ENCODE measurements at places on chromosomes 12 and 14.

- peak; percentile 95 for DNase-seq
Observed at GRCh38 chr14:77707724-77708408, at the start of the genes ALKBH1 and SLIRP. Gene ALKBH1, minus strand, starts transcription at chr14:77708023. Its CDS starts 19 bp downstream, at chr14:77708004. Gene SLIRP, plus strand, starts transcription at chr14:77708103. Its CDS starts 9 bp downstream, at chr14:77708112.

DNA sequence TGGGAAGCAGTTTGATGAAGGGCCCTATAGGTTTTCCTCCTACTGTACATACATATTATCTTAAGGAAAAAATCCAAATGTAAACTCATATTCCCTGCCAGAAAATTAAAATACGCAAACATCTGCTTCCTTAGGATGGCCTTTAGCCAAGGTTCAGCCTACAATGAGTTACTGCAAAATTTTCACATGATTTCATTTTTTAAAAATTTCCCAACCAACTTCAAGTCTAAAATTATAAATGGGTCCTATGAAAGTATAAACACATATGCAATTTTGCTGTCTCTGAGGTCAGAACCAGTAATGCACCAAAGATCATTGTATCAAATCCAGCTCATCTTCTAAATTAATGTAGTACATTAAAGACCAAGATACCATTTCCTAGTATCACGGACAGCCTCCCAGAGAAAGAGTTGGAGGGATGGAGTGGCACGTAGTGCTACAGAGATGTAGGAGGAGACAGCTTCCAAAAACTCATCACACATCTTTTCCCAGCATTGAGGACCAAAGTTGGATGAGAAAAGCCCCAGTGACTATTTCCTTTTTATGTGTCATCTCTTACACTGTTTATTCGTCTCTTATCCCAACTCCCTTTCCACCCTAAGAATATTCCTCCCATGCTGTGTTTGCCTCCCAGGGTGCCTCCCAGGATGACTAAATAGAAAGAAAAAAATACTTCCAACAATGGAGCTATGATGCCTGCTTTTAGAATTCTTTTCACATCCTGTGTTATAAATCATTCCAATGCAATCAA, 92.3 kb upstream of the SLCO1C1 start:
- DNase-seq, result peak; percentile 14

- no peak for DNase-seq
Observed at GRCh38 chr14:38207377-38207735, 348 bp upstream of the SSTR1 start.

- DNase-seq, result no peak
Observed at GRCh38 chr12:48037267-48037915, 33.1 kb upstream of the COL2A1 start.
